Subcutaneous adipose tissue (tissue), 4 donors: ENCODE measurements at places on chromosomes 7 and 10. TPM values are rescaled to one million over a fixed set of nuclear protein-coding genes. Genes with fewer than 3 reads are reported as not detected.

Gene SPDYE8
- total RNA-seq, result not detected

Gene TRPV6
- not detected for total RNA-seq

Gene DPP6
- total RNA-seq, result not detected

Gene TMEM196
- total RNA-seq, result not detected

Gene SOSTDC1
- total RNA-seq, result not detected

Gene SLC16A12
- 3.7 TPM for total RNA-seq

Gene SEMA3E
- total RNA-seq, result 4.7 TPM

Gene TFPI2
- total RNA-seq, result 0.44 TPM

Gene DGKI
- total RNA-seq, result 7.3 TPM
